PC-9 (cell line): ENCODE measurements at places on chromosomes 13 and 19.

DNA sequence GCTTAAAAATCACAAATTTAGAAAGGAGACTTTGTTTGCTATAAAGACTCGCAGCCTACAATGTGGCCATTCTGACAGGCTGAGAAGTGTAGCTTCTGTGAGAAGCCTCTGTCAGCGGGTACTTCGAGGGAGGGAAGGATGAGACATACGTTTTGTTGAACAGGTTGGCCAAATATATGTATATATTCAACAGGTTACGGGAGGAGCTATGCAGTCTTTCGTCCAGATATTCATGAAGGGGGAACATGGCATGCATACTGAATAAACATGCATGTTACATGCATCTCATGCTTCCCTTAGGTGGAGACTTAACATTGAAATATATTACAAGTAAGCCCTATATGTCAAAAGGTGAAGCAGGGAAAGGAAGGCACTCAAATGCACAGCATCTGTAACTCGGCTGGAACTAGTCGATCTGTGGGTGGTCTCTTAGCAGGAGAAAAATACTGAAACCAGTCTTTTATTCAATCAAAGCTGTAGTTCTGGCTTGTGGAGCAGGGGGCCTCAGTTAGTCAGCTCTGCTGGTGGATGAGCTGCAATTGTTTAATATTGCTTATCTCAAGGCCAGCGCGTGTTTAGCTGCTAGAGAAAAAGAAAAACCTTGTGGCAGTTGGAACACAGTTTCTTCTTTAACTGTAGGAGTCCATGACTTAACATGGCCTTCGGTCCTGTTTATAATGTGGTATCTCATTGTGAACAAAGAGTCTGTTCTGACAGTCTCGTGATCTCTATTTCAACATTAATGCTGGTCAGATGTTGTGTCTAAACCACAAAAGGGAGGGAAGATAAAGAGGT lies 94.3 kb downstream of the FAM216B start:
- H3K36me3 ChIP-seq, result no peaks in the 10 kb centered on the region
- no peaks in the 10 kb centered on the region for H3K27me3 ChIP-seq
- H3K4me3 ChIP-seq, result no peak overlapping the region

GRCh38 chr19:932648-933552 lies 7.1 kb downstream of the ARID3A start:
- H3K27me3 ChIP-seq, result no peaks in the 10 kb centered on the region
- no peak overlapping the region for H3K27ac ChIP-seq
- peak; percentile 63 for DNase-seq
- H3K4me1 ChIP-seq, result no peaks in the 10 kb centered on the region

GRCh38 chr19:55467236-55468053 lies 2.9 kb upstream of the C19orf85 start:
- H3K36me3 ChIP-seq, result no peaks in the 10 kb centered on the region
- H3K4me3 ChIP-seq, result no peak overlapping the region
- peak; percentile 77 for DNase-seq
- H3K4me1 ChIP-seq, result peaks cover 20% of the 10 kb centered on the region

DNA sequence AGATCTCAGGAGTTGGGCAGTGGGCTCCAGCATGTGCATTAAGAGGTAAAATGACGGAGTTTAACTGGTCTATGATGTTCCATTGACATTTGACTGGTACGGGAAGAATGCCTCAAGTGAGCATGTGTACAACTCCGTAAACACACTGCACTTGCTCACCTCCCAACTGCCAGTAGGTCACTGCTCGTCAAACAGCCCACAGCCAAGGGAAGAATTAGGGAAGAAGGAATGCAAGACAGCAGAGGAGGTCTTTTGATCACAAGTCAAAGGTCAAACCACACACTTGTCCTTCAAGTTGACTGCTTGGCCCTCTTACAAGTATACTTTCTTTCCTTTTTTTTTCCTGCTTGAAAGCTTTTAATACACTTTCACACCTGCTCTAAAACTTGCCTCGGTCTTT lies 236.7 kb downstream of the B3GLCT start:
- H3K4me3 ChIP-seq, result no peak overlapping the region
- DNase-seq, result no peak
- peaks cover 65% of the 10 kb centered on the region for H3K27me3 ChIP-seq
